ENCODE measurements at places on chromosomes 2 and 18.

DNA sequence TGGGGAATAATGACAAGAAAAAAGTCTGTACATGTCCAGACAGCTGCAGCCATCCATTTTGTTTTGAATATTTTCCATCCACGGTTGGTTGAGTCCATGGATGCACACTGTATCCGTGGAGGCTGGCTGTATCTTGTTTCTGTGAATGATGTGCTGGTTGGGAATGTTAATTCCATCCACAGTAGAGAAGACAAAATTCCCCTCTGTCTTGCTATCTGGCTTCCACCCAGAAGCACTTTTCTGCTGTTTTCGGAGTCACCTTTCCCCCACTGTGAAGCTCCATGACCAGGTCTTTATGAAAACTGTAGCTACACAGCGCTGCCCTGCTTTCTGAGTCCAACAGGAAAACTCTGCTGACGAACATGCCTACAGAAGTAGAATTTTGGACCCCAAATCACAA, 122.3 kb downstream of the HRH4 start:
- no peak for DNase-seq

- DNase-seq: no peak
Measured at GRCh38 chr2:114192362-114192761, 250.1 kb upstream of the DPP10 start.

DNA sequence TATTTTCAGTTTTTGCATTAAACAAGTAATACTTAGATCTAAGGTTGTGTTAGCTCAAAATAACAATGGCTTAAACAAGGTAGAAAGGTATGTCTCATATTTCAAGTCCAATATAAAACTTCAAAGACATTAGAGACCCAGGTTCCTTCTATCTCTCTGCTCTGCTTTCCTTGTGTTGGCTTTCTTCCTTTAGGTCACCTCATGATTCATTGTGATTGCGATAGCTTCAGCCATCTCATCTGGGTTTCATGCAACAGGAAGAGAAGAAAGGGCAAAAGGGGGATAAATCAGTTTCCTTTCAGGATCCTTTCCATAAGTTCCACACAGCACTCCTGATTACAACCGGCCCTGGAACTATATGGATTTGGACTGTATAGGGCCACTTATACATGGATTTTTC, 16.0 kb upstream of the TBR1 start:
- no peak for DNase-seq

DNA sequence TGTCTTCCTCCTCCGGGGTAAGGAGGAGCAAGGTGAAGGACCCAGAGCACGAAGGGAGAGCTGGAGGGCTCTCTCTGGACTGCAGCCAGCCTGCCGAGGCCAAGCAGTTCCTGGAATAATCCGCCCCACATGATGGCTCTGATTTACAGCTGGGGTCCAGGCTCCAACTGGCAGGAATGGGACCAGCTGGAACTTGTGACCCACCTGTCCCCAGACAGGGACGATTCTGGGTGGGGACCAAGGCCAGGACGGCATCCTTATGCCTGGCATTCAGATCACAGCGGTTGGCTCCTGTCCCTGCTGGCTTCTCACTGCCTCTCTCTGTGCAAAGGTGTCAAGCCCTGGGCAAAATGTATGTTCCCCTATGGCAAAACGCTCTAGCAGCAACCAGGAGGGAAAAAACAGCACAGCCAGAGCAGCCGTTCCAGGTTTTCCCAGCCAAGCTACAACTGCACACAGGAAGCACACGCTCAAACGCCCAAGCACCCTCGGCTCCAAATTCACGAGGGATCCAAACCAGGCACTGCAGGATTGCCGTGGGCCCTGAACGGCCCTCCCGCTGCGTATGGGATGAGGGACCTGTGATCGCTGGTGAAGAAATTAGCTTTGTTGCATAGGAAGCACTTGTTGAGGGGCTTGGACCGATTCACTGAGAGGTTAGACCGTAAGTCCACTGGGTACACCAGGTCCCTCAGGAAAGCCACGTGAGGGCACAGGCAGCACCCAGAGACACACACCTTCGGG, 35.8 kb downstream of the FAM178B start:
- DNase-seq: no peak

GRCh38 chr2:209305746-209306196, 118.1 kb upstream of the MAP2 start:
- DNase-seq: no peak

- DNase-seq: no peak
Measured at GRCh38 chr2:179252423-179252822, 12.2 kb downstream of the SESTD1 start.

DNA sequence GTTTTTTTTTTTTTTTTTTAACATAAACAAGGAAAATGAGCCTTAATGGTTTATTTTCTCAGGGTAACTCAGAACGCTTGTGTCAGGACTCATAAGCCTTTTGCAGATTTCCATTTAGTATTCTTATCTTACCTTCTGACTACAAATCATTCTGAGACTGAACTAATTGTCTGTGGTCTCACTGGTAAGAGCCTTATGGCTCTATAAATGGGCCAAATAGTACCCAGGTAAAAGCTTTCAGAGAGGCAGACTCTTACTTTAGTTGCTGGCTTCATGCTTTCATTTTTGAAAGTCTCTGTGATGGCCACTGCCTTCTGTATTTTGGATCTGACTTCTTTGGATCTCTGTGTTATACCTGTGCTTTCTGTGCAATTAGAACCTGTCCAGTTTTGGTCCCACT, 403.4 kb downstream of the RIT2 start:
- no peak for DNase-seq

GRCh38 chr2:98300141-98300874, 45.9 kb upstream of the CNGA3 start:
- DNase-seq: no peak

DNA sequence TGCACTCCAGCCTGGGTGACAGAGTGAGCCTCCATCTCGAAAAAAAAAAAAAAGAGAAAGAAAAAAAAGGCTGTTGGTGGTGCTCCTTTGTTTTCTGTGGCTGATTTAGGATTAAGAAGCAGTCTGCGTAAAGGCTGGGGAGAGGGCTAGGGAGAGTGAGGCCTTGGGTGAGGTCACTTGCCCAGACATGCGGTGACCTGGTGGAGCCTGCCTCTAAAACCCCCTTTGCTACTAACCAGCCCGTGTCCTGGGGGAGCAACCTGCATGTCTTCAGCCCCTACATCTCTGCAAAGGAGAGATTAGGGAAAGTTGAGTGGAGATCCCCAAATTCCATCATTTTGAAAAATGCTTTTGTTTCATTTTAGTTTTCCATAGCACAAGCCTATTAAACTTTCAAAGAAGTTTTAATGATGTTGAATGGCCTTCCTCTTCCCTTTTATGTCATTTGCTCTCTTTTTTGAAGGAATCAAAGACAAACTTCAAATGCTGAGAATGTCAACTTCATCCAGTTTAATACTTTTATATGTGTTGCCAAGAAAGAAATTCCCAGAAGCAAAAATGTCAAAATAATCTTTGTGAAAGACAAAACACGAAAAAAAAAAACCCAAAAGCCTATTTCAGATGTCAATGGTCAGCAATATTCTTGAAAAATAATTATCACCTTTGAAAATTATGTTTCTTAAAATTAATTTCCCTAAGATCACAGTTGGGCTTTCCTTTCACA, 38.9 kb upstream of the RALBP1 start:
- no peak for DNase-seq

DNA sequence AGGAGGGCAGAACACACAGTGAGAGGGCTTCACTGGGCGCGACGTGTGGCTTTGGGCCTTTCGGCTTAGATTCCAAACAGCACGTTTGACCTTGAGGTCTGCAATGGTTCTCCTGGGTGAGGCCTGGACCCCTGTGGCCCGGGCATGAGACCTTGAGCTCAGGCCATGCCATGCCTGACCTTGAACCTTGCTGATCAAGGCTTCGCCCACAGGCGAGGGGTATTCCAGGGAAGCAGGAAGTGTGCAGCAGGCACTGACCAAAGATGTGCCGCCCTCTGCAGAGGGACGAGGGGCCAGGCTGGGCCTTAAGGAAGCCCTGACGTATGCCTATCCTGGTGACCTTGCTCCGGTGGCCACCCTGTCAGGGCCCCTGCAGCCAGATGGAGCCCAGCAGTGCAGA, 178.3 kb upstream of the HDAC4 start:
- no peak for DNase-seq

GRCh38 chr18:39839782-39840181, 2115.3 kb upstream of the PIK3C3 start:
- DNase-seq: no peak

DNA sequence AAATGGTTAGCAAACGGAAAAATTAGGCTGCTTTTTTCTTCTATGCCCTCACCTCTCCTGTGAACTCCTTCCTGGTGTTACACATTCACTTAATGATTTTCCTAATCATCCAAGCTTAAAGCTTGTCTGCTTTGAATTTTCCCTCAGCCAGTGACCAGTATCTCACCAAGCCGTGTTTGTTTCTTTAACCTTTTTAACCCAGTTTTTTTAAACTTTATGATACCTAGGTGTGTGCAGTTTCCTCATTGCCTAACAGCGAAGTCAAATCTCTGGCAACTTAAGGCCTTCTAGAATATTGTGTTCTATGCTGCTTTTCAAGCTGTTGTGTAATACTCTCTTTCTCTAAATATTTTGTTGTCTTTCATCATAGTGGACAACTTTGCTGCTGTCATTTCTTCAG, 113.0 kb downstream of the PIK3C3 start:
- DNase-seq: no peak

DNA sequence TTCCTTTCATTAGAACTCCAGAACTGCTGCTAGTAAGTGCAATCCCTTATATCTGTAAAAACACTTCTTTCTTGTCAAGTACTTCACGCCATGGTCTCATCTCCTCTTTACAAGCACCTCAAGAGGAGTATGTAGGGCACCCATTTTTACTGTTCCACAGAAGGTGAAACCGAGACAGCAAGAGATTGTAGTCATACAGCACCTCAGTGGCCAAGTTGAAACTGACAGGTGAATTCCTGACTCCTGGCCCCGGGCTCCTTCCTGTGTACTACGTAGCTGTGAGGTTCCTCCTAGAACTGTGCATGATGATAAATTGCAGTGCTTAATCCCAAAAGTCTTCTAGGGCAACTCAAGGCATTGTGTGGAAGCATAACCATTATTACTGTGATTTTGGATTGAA, 131.5 kb upstream of the MEIS1 start:
- no peak for DNase-seq

- no peak for DNase-seq
Measured at GRCh38 chr2:1914541-1915165, 170.3 kb upstream of the PXDN start.

DNA sequence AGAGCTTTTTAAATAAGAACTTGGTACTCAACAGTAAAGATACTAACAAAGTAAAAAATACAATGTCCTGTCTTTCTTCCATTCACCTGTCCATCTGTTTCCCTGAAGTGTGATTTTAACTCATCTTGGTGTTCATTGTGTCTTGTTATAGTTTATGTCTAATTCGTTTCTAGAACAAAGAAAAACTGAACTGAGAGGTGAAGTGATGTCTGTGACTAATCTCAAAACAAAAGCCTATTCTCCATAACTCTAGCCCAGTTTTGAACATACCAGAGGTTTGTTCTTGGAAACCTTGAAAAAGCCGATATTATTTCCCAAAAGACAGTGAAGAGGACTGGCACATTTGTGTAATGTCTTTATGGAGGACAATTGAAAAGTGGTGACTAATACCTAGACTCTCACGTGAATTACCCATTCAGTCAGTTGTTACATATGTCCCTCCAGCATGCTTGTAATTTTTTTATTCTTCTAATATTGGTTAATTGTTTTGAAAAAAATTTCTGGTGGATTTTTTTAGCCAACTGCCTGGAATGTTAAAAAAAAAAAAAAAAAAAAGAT, 725.8 kb downstream of the SATB2 start:
- no peak for DNase-seq

DNA sequence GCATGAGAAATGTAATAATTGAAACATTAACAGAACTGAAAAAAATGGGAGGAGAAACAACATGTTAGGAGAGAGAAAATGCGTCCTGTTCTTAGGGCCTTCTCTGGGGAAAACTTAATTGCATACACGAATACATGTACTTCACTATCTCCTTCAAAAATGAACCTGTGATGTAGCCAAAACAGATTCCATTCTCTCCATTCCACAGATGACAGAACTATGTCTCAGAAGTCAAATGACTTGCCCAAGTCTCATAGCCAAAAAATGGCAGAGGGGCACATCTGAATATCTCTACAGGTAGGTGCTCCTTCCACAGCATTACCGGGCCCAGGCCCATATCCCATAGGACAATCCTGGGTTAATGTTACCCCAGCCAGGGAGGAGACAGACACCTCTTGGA, 3.9 kb upstream of the DCTN1 start:
- DNase-seq: no peak

GRCh38 chr2:113171334-113172075, 2.3 kb upstream of the PSD4 start:
- DNase-seq: no peak

DNA sequence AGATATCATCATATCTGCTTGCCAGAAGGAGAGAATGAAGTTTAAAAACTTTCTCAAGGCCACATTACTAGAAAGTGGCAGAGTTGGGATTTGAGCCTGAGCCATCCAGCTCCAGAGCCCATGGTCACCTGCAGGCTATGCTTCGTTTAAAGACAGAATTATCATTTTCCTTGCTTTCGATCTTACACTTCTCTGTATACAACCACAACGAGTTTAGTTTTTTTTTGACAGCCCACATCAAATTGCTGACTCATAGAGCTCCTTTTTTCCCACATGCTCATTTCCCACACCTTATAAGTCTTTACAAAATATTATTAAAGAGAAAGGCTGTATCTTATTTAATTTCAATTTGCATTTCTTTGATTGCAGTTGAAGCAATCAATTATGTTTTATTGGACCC, 6.5 kb downstream of the PLEK start:
- DNase-seq: peak; percentile 50

- no peak for DNase-seq
Measured at GRCh38 chr18:47604021-47604420, 326.4 kb downstream of the SMAD2 start.

GRCh38 chr18:79026491-79026890, 42.7 kb upstream of the ATP9B start:
- no peak for DNase-seq

DNA sequence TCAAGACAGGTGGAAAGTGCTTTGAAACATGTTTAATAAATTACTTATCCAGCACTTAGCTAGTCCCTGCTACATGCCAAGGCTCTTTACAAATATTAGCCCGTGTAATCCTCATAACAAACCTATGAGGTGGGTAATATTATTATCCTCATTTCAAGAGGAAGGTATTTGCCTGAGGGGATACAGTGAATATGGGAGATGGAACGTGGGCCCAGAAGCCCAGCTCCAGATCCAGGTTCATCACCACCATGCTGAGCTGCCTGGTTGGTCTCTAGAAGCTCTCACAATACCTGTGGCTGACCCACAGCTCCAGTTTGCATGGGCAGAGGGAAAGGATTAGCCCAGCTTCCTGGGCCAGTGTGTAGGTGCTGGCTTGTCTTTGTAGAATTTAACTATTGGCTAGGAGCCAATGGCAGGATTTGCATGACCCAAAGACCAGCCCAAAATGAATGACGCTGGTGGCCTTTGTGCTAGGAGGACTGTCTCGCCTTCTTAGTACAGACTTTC, 61.6 kb upstream of the ATP8B1 start:
- DNase-seq: no peak

- no peak for DNase-seq
Measured at GRCh38 chr2:20400306-20400705, 46.6 kb upstream of the RHOB start.

- DNase-seq: peak; percentile 59
Measured at GRCh38 chr2:110804915-110805314, 72.5 kb downstream of the ACOXL start.

GRCh38 chr2:147779440-147779839, 65.4 kb upstream of the ACVR2A start:
- DNase-seq: no peak
